ENCODE measurements at places on chromosomes 3 and 15.

GRCh38 chr3:45595364-45596195 lies 1.0 kb downstream of the LIMD1 start:
- no peak for DNase-seq

GRCh38 chr15:93417631-93418030 lies 328.6 kb upstream of the RGMA start:
- no peak for DNase-seq

DNA sequence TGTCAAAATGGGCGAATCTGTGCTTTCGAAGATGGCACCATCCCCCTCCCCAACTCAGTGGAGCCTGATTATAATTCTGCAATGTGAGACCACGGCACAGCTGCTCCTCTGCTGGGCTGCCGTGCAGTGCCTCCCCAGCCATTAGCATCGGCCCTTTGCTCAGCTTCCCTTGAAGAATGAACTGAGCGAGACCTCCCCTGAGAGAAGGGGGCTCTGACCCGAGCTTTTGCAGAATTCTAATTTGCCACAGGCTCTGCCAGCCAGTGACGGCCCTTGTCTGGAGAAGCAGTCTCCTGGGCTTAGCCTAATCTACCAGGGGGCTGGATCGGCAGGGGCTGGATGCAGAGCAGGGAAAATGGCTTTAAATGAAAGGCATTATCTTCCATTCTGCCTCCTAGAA lies 57.2 kb downstream of the GLDN start:
- DNase-seq, result no peak

GRCh38 chr3:106345353-106346027 lies 476.7 kb upstream of the CBLB start:
- no peak for DNase-seq

DNA sequence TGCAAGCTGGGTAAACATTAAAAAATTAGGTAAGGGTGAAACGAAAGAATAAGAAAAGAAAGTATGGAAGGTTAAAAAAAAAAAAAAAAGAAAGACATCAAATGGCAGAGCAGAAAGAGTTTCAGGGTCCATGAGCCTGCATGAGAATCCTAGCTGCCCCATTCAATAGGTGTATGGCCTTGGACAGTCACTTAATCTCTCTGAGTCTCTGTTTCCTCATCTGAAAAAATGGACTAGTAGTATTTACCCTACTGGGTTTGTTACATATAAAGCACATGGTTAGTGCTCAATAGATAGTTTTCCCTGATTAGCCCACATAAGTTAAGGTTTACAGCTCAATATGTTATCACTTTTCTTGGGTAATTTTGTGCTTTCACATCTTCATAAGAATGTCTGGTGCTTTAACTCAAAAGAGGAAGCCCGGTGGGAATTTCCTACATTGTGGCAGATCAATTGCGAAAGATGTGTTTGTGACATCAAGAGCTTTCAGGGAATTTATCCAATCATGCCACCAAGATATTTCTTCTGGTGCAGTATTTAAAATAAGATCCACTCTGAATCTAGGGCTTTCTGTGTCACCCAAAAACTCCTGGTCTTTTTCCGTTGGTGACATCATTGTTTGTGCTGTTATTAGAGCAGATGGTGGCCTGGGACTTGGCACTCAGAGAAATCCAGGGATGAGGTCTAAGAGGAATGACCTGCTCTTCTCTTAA lies 57.2 kb upstream of the UBE2E1 start:
- no peak for DNase-seq

DNA sequence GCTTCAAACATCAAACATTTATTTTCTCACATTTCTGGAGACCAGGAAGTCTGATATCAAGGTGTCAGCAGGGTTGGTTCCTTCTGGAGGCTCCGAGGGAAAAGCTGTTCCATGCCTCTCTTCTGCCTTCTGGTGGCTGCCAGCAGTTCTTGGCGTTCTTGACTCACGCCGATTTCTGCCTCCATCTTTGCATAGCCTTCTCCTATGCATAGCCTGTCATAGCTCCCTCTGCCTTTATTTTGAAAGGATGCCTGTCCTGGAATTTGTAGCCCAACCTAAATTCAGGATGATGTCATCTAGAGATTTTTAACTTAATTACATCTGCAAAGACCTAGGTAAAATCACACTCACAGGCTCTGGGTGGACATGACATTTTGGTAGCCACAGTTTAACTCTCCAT lies 70.4 kb downstream of the RGMA start:
- no peak for DNase-seq

- no peak for DNase-seq
These were observed 9.0 kb upstream of the MEIS2 start for GRCh38 chr15:37109168-37109871.

DNA sequence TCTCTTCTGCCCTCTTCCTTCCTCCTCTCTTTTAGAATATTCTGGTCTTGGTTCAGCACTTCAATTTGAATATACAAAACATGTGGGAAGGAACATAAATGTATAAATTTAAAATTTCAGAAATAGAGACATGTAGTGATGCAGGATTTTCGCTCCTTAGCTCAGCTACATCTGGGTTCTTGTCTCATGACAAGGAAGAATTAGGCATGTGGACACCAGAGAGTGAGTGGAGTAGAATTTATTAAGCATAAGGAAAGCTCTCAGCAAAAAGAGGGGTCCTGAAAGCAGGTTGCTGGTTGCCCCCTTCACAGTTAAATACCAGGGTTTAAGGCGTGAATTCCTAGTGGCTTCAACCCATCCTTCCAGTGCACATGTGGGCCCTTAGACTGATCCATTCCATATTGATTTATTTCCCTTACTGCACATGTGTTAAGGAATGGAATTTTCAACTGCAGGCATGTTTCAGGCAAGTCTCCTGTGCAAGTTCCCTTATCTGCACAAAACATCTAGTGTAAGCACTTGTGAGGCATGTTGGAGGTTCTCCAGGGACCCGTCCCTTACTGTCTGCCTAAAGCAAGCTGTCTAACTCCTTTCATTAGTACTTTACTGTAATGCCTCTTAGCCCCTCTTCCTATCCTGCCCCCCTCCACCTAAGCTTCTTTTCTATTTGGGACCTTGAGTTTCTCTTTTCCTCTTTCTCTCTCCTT lies 133.2 kb upstream of the STRIT1 start:
- DNase-seq, result no peak

DNA sequence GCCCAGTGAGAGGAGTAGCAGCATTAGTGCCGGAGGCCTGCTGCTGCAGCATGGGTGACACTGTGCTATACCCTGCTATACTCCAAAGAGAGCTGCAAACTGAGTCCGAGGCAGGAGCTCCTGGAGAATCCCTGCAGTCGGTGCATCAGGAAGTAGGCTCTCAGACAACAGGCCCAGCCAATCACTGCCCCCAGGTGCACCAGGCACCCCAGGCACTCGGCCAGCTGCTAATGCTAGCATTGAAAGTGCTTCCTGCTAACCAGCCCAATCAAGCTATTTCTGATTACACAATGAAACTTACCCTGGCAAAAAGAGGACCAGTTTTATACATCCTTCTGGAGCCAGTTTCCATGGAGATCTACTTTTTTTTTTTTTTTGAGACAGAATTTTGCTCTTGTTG lies 45.6 kb upstream of the IREB2 start:
- no peak for DNase-seq

Data from stimulated activated CD4-positive, alpha-beta T cell treated with anti-CD3 and anti-CD28 coated beads, Interleukin-2, amount 100 ng/mL, for 24 hours (primary cell).